ENCODE measurements at places on chromosomes 1 and 21. TPM values are rescaled to one million over a fixed set of nuclear protein-coding genes. Genes with fewer than 3 reads are reported as not detected.
A peak's percentile ranks its signal among the peaks of the same experiment; 100 is the strongest.

DNA sequence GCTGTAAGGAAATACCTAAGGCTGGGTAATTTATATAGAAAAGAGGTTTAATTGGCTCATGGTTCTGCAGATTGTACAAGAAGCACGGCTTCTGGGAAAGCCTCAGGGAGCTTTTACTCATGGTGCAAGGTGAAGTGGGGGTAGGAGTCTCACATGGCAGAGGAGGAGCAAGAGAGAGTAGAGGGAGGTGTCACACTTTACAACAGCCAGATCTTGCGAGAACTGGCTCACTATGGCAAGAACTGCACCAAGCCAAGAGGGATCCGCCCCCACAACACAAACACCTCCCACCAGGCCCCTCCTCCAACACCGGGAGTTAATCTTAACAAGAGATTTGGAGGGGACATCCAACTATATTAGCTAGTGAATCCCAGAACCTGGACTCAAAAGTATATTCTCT, 135.4 kb upstream of the SOD1 start:
- H3K4me1 ChIP-seq: peaks cover 39% of the 10 kb centered on the region
- no peak for DNase-seq
- H3K36me3 ChIP-seq: peaks cover 13% of the 10 kb centered on the region
- H3K4me3 ChIP-seq: no peak overlapping the region

DNA sequence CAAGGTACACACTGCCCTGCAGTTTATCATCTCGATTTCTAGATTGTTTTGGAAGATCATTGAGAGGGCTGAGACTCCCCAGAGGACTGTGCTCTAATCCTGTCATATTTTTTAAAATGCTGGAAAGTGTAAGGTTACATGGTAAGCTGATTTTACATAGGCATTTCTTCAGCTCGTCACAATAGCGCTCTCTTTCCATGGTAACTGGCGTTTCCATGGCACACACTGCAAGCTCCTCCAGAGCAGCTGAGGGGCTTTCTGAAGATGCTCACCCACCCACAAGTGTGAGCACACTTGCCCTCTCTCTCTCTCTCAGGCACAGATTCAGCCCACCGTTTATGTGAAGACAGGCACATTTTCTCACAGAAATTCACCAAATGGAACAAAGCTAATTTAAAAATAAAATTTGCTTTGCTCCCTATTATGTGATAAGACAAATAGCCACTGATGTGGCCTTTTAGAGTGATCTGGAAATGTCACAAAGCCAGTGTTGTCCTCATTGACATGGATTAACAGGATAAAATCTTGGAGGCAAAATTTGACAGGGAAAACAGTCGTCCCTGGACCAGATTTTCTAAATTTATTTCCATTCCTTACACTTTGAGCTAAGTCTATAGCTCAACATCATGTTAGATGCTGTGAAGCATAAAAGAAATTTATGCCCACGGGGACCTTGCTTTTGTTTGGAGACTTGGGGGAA, 421.5 kb downstream of the RWDD3 start:
- DNase-seq: no peak
- H3K36me3 ChIP-seq: no peaks in the 10 kb centered on the region
- peaks cover 22% of the 10 kb centered on the region for H3K4me1 ChIP-seq
- H3K27me3 ChIP-seq: no peaks in the 10 kb centered on the region
- H3K27ac ChIP-seq: no peak overlapping the region
- H3K4me3 ChIP-seq: no peak overlapping the region

DNA sequence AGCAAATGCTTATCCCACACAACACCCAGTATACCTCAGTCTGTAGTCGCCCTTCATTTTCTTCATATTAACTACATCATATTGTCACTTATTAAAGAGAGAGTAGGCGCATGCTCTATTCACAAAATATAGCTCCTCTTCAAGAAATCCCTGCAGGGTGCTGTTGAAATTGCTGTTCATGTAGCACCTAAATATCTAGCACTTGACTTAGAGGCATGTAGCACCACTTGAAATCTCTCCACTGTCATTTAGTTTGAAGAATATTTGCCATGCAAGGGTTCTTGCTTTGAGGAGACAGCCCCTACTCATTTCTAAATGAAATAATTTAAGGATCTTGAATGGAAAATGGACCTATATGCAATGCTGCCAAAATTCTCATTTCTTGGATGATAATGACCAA, 20.9 kb upstream of the LRRC8B start:
- no peak for DNase-seq
- no peak overlapping the region for H3K4me3 ChIP-seq
- peaks cover 4% of the 10 kb centered on the region for H3K27me3 ChIP-seq
- no peaks in the 10 kb centered on the region for H3K4me1 ChIP-seq
- no peaks in the 10 kb centered on the region for H3K36me3 ChIP-seq
- no peak overlapping the region for H3K27ac ChIP-seq

GRCh38 chr21:25428537-25428936, 178.7 kb downstream of the MRPL39 start:
- H3K4me1 ChIP-seq: no peaks in the 10 kb centered on the region
- DNase-seq: no peak
- H3K36me3 ChIP-seq: no peaks in the 10 kb centered on the region
- H3K27me3 ChIP-seq: peaks cover 3% of the 10 kb centered on the region

- no peaks in the 10 kb centered on the region for H3K4me1 ChIP-seq
- DNase-seq: no peak
- no peak overlapping the region for H3K27ac ChIP-seq
Measured at GRCh38 chr1:30597711-30598110, 125.7 kb downstream of the MATN1 start.

DNA sequence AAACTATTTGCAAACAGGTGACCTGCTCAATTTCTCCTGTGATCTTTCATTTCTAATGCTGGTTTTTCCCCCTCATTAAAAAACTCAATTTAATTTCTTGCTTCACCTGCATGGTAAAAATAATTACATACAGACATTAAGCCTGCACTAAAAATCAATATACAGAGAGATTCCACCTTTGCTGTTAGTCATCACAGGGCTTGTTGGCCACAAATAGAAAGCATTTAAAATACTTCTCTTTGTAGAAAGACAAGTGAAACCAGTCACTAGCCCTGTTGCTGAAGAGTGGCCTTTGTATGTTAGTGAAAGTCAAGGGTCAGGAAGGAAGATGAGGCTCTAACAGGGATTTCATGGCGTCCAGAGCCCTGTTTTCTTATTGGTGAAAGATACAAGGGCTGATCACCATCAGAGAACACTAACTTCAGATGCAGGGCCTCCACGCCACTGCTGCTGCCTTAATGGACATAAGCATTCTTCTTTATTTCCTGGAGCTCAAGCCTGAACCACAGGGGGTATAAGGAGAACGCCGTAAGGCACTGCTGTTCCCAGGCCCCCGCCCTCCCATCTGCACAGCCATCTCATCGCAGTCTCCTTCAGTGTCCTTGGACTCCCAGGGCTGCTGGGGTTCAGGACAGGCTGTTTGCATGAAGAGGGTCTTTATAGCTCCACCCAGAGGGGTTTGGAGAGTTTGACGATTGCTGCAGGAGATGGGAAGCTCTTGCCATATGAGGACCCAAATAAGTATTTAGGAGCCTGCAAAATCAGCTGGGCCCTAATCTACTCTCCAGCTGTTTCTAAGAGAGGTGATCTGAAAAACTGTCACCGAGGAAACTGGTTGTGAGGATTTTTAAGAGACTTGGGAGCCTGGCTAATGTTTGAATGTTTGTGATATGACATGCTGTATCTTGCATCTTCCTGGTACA, 117.3 kb upstream of the IRF2BP2 start:
- H3K4me1 ChIP-seq: peaks cover 80% of the 10 kb centered on the region
- H3K27ac ChIP-seq: peak overlapping the region; percentile 99
- no peaks in the 10 kb centered on the region for H3K36me3 ChIP-seq
- no peak for DNase-seq
- peak overlapping the region; percentile 67 for H3K4me3 ChIP-seq
- peaks cover 5% of the 10 kb centered on the region for H3K27me3 ChIP-seq

GRCh38 chr1:70195342-70195741, 10.0 kb downstream of the LRRC40 start:
- H3K36me3 ChIP-seq: no peaks in the 10 kb centered on the region
- DNase-seq: no peak
- H3K4me1 ChIP-seq: no peaks in the 10 kb centered on the region
- H3K27ac ChIP-seq: no peak overlapping the region

GRCh38 chr1:21280482-21280881, 9.8 kb downstream of the ECE1 start:
- DNase-seq: no peak
- H3K4me1 ChIP-seq: peaks cover 33% of the 10 kb centered on the region
- H3K27ac ChIP-seq: peak overlapping the region; percentile 46

GRCh38 chr1:40693425-40693824, 1.9 kb downstream of the NFYC start:
- H3K27me3 ChIP-seq: no peaks in the 10 kb centered on the region
- H3K27ac ChIP-seq: peak overlapping the region; percentile 95
- H3K36me3 ChIP-seq: peaks cover 11% of the 10 kb centered on the region
- no peak for DNase-seq
- peak overlapping the region; percentile 99 for H3K4me3 ChIP-seq

DNA sequence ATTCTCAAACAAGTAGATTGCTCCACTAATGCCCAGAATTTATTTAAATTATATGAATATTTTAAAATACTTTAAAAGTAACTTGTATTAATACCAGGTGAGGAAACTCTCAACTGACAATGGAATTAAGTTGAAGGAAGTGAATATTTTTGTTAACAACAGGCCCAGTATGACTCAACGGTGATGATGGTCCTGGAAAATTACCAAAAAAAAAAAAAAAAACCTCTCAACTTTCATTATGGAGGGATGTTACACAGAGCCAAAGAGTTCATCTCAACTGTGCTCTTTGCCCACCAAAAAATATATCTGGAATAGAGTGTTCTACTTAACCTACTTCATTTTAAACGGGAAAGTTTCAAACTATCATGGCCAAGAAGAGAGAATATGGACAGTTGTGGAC, 28.3 kb downstream of the CFH start:
- no peak overlapping the region for H3K27ac ChIP-seq
- no peaks in the 10 kb centered on the region for H3K4me1 ChIP-seq

DNA sequence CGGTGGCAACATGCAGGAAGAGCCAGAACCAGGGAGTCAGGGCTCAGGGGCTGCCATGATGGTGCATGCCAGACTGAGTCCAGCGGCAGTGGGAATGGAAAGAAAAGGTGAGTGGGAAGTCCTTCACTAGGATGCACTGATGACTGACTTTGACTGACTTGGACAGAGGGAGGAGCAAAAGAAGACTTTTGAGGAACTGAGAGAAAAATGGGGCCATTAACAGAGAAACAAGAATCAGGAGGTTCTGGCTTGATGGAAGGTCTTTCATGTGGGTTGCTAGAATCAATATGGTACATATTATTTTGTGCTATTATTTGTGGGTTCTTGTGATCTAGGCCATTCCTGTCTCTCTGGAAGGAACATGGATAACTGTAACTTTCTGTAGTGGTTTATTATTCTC, 454.6 kb upstream of the PROX1 start:
- no peak overlapping the region for H3K4me3 ChIP-seq
- no peaks in the 10 kb centered on the region for H3K4me1 ChIP-seq
- DNase-seq: no peak
- H3K27me3 ChIP-seq: no peaks in the 10 kb centered on the region

- no peak overlapping the region for H3K4me3 ChIP-seq
- no peaks in the 10 kb centered on the region for H3K36me3 ChIP-seq
- H3K27ac ChIP-seq: no peak overlapping the region
- no peaks in the 10 kb centered on the region for H3K27me3 ChIP-seq
Measured at GRCh38 chr1:176315519-176316220, 108.6 kb upstream of the COP1 start.

GRCh38 chr1:154695985-154696384, 88.0 kb upstream of the ADAR start:
- H3K4me1 ChIP-seq: no peaks in the 10 kb centered on the region
- no peak overlapping the region for H3K4me3 ChIP-seq
- peaks cover 10% of the 10 kb centered on the region for H3K27me3 ChIP-seq
- H3K27ac ChIP-seq: no peak overlapping the region
- DNase-seq: no peak

DNA sequence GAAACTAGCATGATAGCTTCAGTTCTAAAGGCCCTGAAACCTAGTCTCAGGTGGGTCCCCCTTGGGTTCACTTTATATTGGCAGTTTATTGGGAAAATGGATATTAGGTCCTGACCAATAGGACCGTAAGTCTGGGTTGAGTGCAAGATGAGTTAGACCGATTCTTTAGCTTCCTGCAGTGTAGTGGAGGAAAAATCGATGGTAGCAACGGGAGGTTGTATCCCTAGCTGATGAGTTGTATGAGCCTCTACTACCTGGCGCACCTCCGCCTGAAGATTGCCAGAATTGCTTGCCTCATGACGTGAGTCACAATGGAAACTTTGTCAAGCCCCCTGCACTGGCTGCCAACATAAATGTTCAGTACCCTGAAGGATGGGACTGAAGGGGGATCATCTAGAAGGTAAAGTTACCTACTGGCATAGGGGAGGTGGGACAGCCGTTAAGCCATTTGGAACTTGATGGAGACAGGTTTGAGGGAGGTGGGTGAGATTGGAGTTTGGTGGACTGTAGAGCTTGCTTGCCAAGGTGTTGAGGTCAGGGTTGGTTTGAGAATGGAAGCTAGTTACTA, 3.9 kb downstream of the RCC1 start:
- H3K36me3 ChIP-seq: peaks cover 54% of the 10 kb centered on the region
- H3K27ac ChIP-seq: peak overlapping the region; percentile 98
- H3K4me3 ChIP-seq: peak overlapping the region; percentile 97
- DNase-seq: no peak
- H3K27me3 ChIP-seq: peaks cover 3% of the 10 kb centered on the region

DNA sequence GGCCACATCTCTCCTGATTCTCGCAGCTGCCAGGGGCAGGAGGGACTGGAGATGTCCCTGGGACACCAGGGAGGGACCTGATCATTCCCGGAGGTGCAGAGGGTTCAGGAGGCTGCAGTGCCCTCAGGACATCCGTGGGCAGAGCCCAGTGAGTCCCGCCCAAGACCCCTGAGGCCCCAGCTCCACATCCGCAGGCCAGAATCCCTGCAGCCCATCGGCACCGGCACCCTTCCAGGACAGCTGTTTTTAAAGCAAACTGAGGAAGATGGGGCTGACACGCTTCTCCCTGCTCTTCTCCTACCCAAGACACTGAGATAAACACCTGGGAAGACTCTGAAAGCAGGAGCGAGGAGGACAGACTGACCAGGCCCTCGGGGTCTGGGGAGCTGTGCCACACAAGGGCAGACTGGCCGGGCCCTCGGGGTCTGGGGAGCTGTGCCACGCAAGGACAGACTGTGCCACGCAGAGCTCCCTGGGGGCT, 25.5 kb downstream of the SLC19A1 start:
- DNase-seq: peak; percentile 62
- no peak overlapping the region for H3K4me3 ChIP-seq
- H3K4me1 ChIP-seq: peaks cover 4% of the 10 kb centered on the region
- H3K36me3 ChIP-seq: peaks cover 36% of the 10 kb centered on the region
- no peak overlapping the region for H3K27ac ChIP-seq

- no peak overlapping the region for H3K27ac ChIP-seq
- H3K4me1 ChIP-seq: peaks cover 14% of the 10 kb centered on the region
- no peak for DNase-seq
- H3K4me3 ChIP-seq: peak overlapping the region; percentile 27
- H3K27me3 ChIP-seq: no peaks in the 10 kb centered on the region
Measured at GRCh38 chr1:246788895-246789338, 64.7 kb downstream of the SCCPDH start.

Gene TCHHL1
- total RNA-seq: 6.5 TPM

Gene FCRL6
- total RNA-seq: not detected

Gene ITLN2
- total RNA-seq: 0.99 TPM

Gene CORT
- total RNA-seq: not detected
